ENCODE measurements at places on chromosomes 6 and 20.
A peak's percentile ranks its signal among the peaks of the same experiment; 100 is the strongest.

DNA sequence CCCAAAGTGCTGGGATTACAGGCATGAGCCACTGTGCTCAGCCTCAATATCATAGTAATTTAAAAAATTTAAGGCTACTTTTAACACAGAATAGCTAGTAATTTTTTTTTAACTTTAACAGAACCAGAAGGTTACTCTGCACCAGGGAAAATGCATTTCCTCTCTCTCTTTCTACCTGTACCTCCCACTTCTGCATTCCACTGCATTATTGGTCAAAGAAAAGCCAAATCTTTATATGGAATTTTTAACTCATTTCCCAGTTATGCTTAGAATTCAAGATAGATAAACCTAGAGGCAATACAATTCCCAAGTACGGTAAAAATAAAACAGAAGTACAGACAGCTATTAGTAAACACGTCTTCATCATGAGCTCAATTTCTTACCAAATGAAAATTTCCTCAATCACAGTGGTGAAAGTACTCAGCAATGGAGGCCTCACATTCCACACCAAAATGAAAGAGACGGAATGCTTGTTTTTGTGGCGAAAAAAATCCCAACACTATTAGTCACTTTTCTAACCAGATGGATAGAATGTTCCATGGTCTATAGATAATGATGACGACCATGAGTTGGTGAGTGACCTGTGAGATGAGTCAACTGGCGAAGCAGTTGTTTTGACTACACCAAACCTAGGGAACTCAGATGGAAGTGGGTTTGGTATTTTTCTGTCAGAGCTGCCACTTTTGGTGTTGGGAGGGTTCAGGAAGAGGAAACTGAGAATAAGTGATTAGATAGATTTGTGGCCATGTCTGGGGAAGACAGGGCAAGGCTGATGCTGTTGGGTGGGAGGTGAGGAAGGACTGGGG is 104.7 kb upstream of the SGK1 start:
- H3K27me3 ChIP-seq, result no peaks in the 10 kb centered on the region
- no peak overlapping the region for H3K4me3 ChIP-seq
- peaks cover 19% of the 10 kb centered on the region for H3K4me1 ChIP-seq

DNA sequence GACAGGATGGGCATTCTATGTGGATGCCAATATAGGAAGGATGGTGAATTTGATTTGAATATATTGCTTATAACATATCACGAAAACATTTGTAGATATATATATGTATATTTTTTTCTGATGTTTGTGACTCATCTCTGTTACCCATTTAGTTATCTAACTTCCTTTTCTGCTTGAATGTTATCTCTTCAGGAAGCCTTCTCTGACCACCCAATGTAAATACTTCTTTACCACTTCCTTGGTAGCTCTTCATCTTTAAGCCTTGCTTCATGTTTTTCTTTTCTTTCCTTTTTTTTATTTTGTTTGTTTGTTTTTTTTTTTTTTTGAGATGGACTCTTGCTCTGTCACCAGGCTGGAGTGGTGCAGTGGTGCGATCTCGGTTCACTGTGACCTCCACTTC is 260.5 kb upstream of the EPHA7 start:
- H3K36me3 ChIP-seq, result no peaks in the 10 kb centered on the region
- no peaks in the 10 kb centered on the region for H3K27me3 ChIP-seq
- DNase-seq, result no peak
- H3K4me3 ChIP-seq, result no peak overlapping the region
- H3K4me1 ChIP-seq, result no peaks in the 10 kb centered on the region

- H3K27ac ChIP-seq, result peak overlapping the region; percentile 28
- no peaks in the 10 kb centered on the region for H3K27me3 ChIP-seq
- DNase-seq, result peak; percentile 13
- no peak overlapping the region for H3K4me3 ChIP-seq
- peaks cover 3% of the 10 kb centered on the region for H3K4me1 ChIP-seq
Observed at GRCh38 chr6:133741375-133741861, 147.5 kb upstream of the TCF21 start.

GRCh38 chr20:11302436-11302835 is 615.3 kb upstream of the BTBD3 start:
- H3K4me3 ChIP-seq, result no peak overlapping the region
- peaks cover 5% of the 10 kb centered on the region for H3K4me1 ChIP-seq
- no peak overlapping the region for H3K27ac ChIP-seq
- no peaks in the 10 kb centered on the region for H3K27me3 ChIP-seq
- H3K36me3 ChIP-seq, result no peaks in the 10 kb centered on the region
- peak; percentile 81 for DNase-seq

- no peak for DNase-seq
- no peaks in the 10 kb centered on the region for H3K4me1 ChIP-seq
- H3K36me3 ChIP-seq, result no peaks in the 10 kb centered on the region
- H3K27ac ChIP-seq, result no peak overlapping the region
- no peaks in the 10 kb centered on the region for H3K27me3 ChIP-seq
- no peak overlapping the region for H3K4me3 ChIP-seq
Observed at GRCh38 chr6:104109806-104110205, 749.9 kb downstream of the HACE1 start.

- H3K4me1 ChIP-seq, result peaks cover 14% of the 10 kb centered on the region
- peak overlapping the region; percentile 51 for H3K27ac ChIP-seq
- no peak for DNase-seq
- H3K27me3 ChIP-seq, result no peaks in the 10 kb centered on the region
Observed at GRCh38 chr6:53547166-53547810, 2.4 kb upstream of the GCLC start.

- no peaks in the 10 kb centered on the region for H3K27me3 ChIP-seq
- H3K27ac ChIP-seq, result no peak overlapping the region
- H3K4me1 ChIP-seq, result no peaks in the 10 kb centered on the region
- DNase-seq, result no peak
- H3K36me3 ChIP-seq, result no peaks in the 10 kb centered on the region
Observed at GRCh38 chr6:148082696-148083095, 259.9 kb upstream of the SASH1 start.

GRCh38 chr6:167946604-167947003 is 50.9 kb upstream of the KIF25 start:
- no peak overlapping the region for H3K27ac ChIP-seq
- no peaks in the 10 kb centered on the region for H3K27me3 ChIP-seq
- H3K4me1 ChIP-seq, result 0 out of 2 replicates have a peak, but pooled peaks cover 2% of the 10 kb centered on the region
- DNase-seq, result no peak
- H3K36me3 ChIP-seq, result peaks cover 27% of the 10 kb centered on the region
- H3K4me3 ChIP-seq, result no peak overlapping the region

- H3K27ac ChIP-seq, result no peak overlapping the region
- no peaks in the 10 kb centered on the region for H3K36me3 ChIP-seq
- H3K4me3 ChIP-seq, result no peak overlapping the region
- peaks cover 40% of the 10 kb centered on the region for H3K27me3 ChIP-seq
Observed at GRCh38 chr6:50816947-50817645, 1.6 kb upstream of the TFAP2B start.

GRCh38 chr6:113857556-113858479 is 673 bp downstream of the MARCKS start:
- peak overlapping the region; percentile 95 for H3K4me3 ChIP-seq
- H3K4me1 ChIP-seq, result no peaks in the 10 kb centered on the region
- no peaks in the 10 kb centered on the region for H3K27me3 ChIP-seq
- DNase-seq, result peak; percentile 29
- H3K27ac ChIP-seq, result peak overlapping the region; percentile 96

GRCh38 chr6:39072830-39073229 is 24.2 kb downstream of the GLP1R start:
- H3K4me3 ChIP-seq, result no peak overlapping the region
- H3K4me1 ChIP-seq, result no peaks in the 10 kb centered on the region
- H3K27ac ChIP-seq, result no peak overlapping the region
- DNase-seq, result no peak
- no peaks in the 10 kb centered on the region for H3K36me3 ChIP-seq

DNA sequence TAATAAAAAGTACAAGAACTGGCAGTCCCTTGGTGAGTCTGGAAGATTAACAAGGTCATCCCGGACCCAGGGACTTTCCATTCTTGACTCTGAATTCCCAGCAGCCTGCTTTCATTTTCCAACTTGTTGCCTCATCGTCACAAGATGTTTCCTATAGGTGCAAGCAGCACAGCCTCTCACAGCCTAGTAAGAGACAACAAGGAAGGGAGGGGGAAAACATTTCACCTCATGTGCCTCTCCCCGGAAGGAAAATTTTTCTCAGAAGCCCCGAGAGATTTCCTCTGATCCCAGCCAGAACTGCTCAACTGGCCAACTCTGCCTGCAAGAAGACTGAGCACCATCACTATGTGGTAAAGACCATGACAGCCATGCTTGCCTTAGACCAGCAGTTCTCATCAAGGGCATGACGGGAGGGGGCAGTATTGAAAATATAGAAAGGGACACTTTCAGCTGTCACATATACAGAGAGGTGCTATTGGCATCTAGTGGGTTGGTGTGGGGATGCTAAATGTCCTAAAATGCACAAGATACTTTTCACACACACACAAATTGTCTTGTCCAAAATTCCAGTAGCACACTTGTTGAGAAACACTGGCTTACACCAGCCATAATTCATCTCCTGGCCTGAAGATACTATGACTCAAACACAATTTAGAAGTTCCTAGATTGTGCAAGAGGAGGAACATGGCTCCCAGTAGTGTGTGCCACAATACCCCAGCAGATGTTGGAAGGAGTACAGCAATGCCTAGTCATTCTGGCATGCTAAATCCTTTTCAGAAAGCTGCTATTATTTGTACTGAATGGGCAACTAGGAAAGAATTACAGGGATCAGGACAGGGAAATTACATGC is 10.8 kb upstream of the WTAP start:
- peaks cover 12% of the 10 kb centered on the region for H3K4me1 ChIP-seq
- peak overlapping the region; percentile 89 for H3K27ac ChIP-seq
- H3K4me3 ChIP-seq, result no peak overlapping the region
- peak; percentile 98 for DNase-seq
- H3K36me3 ChIP-seq, result 0 out of 2 replicates have a peak, but pooled peaks cover 1% of the 10 kb centered on the region
- H3K27me3 ChIP-seq, result no peaks in the 10 kb centered on the region

DNA sequence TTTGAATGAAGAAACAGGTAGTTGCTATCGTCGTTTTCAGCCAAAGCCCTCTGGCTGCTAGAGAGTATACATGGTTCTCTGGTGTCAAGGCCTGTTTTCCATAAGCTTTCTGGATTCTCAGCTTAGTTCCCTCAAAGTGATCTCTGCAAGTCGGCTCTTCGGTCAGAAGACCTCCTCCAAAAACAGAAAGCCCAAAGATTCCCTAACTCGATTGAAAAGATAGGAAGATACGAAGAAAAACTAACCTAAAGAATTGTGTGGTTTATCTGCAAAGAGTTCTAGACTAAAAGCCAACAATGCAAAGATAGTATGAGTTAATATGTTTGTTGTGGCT is 545 bp upstream of the ASCC3 start:
- DNase-seq, result peak; percentile 8
- H3K36me3 ChIP-seq, result no peaks in the 10 kb centered on the region
- peak overlapping the region; percentile 85 for H3K27ac ChIP-seq
- peak overlapping the region; percentile 95 for H3K4me3 ChIP-seq
- no peaks in the 10 kb centered on the region for H3K27me3 ChIP-seq

DNA sequence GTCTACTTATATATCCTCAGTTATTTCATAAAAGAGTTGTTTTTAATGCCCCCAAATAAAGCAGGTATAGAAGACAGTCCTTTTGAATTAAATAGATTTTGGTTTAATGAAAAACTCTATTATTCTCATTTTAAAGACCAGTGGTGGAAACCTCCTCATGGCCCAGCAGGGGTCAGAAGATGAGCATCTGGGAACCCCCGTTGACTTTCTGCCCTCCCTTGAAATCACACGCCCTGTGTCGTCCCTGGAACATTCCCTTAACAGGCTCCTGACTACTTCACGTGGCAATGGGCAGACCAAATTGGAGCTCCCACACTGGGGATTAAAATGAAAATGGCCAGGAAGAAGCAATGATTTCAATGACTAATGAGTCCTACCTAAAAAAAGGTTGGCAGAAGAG is 220.9 kb downstream of the KIF16B start:
- DNase-seq, result no peak
- no peak overlapping the region for H3K27ac ChIP-seq
- no peak overlapping the region for H3K4me3 ChIP-seq
- no peaks in the 10 kb centered on the region for H3K36me3 ChIP-seq
- H3K4me1 ChIP-seq, result no peaks in the 10 kb centered on the region

GRCh38 chr20:36956016-36956415 is 4.5 kb upstream of the SAMHD1 start:
- H3K4me1 ChIP-seq, result peaks cover 2% of the 10 kb centered on the region
- H3K36me3 ChIP-seq, result no peaks in the 10 kb centered on the region
- no peaks in the 10 kb centered on the region for H3K27me3 ChIP-seq
- no peak overlapping the region for H3K27ac ChIP-seq
- DNase-seq, result no peak
